ENCODE measurements at places on chromosomes 6 and 20.
A peak's percentile ranks its signal among the peaks of the same experiment; 100 is the strongest.

DNA sequence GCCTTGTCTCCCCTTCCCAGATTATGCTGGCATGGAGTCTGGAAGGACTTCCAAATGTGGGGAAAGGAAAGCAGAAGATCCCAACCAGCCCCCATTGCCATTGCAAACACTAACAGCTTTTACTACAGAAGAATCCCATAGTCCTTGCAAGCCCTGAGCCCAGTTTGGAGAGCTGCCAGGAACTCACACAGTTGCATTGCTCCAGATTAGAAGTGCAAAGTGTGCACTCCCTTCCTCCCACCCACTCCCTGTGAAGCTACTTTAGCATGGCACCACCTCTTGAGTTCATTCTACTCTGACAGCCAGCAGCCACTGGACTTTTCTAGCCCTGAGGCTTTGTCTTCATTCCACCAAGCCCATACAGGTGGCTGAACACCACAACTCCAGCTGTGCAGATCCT, 67.6 kb downstream of the SLC22A2 start:
- DNase-seq, result no peak

DNA sequence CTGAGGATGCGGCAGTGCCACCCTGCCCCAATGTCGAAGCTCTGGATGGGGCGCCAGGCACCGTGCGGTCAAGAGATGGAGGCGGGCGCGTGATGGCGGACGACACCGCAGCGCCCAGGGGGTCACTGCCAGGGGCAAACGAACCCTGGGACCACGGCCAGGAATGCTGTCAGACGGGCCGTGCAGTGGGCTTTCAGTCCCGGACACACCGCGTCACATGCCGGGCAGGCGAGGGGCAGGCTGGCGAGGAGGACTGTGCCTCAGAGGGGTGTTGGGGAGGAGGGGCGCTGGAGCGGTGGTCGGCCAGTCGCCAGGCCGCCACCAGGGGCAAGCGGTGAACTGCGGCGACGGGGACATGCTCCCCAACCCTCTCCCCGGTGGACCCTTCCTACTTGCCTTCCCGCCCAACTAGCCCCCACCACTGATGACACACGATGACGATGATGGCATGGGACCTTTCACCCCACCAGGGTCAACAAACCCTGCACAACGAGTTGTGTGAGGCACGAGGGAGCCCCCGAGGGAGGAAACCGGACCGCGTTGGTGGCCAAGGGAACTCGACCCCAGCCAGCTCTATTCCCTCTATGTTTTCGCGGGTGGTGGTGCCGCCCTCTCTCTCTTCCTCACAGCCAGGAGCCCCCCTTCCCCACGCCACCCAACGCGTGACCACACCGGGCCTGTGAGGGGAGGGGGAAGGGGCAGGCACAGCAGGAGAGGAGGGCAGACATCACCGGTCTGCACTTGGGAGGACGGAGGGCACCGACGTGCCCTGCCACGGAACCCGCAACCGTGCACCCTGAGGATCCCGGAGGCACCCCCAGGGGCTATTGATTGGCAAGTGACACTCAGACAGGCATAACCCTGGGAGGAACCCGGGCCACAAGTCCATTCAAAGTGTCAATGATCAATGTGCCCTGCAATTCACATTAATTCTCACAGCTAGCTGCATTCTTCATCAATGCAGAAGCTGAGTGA, 1960.9 kb upstream of the DEFB115 start:
- DNase-seq, result no peak

GRCh38 chr6:34275128-34275804, 26.5 kb upstream of the SMIM29 start:
- no peak for DNase-seq

DNA sequence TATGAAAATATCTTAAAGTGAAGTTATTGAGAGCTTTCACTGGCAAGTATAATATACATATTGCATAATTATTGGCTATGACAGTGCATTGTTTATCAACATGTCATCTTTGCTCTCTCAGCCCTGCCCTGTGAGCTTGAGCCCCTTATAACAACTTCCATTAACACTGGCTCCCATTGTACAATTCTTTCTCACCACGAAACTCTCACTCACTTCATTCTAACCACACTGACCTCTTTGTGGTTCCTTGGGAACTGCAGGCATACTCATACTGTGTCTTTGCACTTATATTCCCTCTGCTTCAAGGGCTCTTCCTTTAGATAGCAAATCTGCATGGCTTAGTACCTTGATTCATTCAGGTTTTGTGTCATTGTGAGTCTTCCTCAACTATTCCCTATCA, 411.8 kb downstream of the CDKAL1 start:
- DNase-seq, result no peak

GRCh38 chr6:155158030-155158843, 105.6 kb upstream of the CLDN20 start:
- DNase-seq, result no peak

DNA sequence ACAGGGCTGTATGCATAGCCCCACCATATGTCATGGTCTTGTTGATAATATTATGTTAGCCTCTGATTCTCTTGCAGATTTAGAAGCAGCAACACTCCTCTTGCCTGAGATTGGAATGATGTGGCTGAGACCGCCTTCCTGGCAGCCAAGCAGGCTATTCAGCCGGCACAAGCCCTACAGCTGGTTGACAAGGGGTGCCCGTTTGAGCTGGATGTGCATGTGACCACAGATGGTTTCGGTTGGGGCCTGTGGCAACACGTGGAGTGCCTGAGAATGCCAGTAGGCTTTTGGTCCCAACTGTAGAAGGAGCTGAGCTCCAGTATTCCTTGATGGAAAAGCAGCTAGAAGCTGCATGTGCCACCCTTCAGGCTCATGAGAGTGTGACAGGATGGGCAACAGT, 303.6 kb upstream of the POU3F2 start:
- no peak for DNase-seq

GRCh38 chr6:157560691-157561413, 179.9 kb downstream of the ZDHHC14 start:
- peak; percentile 96 for DNase-seq

- DNase-seq, result no peak
Observed at GRCh38 chr6:168145747-168146596, 67.0 kb upstream of the FRMD1 start.

GRCh38 chr6:137163732-137164318, 9.6 kb downstream of the IL22RA2 start:
- DNase-seq, result no peak

- DNase-seq, result no peak
Observed at GRCh38 chr6:66128656-66129055, 421.6 kb upstream of the EYS start.

GRCh38 chr6:130215526-130215925, 7.2 kb downstream of the SAMD3 start:
- no peak for DNase-seq

GRCh38 chr6:42402184-42402583, 49.5 kb downstream of the TRERF1 start:
- no peak for DNase-seq

DNA sequence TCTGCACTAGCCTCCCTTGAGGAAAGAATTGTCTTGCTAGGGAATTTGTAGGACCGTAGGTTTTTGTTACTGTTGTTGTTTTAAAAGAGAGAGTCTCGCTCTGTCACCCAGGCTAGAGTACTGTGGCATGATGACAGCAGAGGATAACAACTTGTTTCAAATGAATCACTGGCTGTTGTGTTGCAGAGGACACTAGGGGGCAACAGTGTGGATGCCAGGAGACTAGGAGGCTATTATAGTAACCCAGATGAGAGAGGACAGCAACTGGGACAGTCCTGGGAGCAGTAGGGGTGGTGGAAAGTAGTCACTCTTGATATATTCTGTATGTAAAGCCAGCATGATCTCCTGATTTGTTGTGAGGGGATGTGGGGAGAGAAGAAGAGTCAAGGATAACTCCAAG, 41.8 kb upstream of the LAMA4 start:
- DNase-seq, result no peak

GRCh38 chr20:51338692-51339440, 203.7 kb downstream of the NFATC2 start:
- no peak for DNase-seq

- DNase-seq, result peak; percentile 65
Observed at GRCh38 chr20:2172305-2173175, 70.9 kb downstream of the STK35 start.

DNA sequence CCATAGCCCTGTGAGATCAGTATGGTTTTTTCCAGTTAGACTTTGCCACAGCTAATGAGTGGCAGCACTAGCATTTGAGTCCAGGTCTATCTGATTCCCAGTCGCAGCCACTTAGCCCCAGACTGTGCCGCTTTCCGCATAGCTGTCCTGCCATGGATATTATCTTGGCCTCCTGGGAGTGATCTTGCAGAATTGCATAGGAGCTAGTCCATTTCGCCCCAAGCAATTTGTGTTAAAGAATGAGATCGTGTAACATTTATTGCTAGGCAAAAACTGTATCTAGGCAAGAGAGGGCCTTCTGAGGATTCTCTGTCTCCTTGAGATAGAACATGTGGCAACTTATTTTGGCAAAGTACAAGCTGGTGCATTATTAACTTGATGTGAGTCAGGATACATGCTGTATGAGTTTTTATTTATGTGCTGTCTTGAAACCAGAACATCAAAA, 74.2 kb downstream of the EZR start:
- no peak for DNase-seq

DNA sequence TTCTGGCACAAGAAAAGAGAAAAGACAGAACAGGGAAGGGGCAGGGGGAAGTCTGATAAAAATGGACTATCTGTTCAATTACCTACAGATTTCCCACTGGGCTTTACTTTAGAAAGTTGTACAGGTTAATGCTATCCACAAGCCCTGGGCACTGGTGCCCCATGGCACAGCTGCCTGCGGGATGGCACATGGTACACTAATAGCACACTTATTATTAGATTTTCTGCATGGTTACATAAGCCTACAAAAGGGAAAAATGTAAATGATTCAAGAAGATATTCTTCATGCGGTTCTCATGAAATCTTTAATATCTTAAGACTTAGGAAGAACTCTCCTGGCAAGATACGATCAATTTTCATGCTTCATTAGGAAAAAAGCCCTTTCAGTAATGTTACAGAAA, 137.5 kb downstream of the GMPR start:
- no peak for DNase-seq

DNA sequence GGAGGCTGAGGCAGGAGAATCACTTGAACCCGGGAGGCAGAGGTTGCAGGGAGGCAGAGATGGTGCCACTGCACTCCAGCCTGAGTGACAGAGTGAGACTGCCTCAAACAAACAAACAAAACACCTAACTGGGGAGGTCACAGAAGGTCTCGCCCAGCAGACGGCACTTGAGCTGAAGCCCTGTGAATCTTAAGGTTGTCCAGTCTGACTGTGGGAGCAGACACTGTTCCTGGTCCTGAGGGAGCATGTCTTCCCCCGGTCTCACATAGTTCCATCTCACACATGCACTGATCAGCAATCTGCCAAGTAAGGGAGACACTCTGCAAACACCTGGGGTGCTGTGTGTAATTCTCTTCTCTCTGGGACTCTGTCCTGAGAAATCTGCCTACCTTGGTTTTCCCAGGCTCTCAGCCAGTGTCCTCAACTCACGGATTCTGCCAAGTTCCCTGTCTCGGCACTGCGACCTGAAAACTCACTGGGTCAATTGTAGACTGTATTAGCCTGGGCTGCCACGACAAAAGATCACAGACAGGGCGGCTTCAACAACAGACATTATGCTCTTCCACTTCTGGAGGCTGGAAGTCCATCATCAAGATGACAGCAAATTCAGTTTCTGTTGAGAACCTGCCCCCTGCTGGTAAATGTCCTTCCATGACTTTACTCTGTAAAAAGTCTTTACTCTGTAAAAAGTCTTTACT, 94.3 kb downstream of the JPH2 start:
- DNase-seq, result peak; percentile 55

DNA sequence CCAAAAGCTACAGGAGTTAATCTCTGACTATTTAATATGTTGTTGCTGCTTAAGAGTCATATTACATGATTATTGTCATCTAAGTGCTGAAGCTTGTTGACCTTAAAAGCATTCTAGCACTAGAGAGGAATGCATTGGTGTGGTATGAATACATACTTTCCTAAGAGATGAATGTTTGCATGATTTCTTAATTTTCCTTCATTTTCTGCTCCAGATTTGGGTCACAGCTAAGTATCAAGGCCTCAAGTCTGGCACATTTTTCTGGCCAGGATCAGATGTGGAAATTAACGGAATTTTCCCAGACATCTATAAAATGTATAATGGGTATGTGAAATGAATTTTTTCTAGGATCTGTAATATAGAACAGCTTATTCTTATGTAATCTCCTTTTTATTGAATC, 53.6 kb downstream of the ENPP1 start:
- no peak for DNase-seq

GRCh38 chr6:137903933-137904821, 37.1 kb downstream of the TNFAIP3 start:
- DNase-seq, result no peak

DNA sequence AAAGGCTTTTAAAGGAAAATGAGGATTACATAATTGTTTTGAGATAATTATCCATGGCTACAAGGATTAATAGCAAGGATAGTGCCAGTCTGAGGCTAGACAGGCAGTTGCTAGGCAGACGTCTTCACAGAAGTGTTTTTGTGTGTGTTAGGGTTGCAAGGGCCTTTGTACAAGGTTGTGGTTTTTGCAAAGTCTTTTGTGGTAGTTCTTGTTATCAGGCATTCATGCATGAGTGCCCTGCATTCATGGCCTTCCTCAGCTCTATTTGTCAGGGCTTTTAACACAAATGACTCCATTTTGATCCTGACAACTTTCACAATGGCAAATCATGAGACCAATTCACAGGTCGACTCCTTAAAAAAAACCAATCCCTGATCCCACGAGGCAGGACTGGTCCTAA, 68.1 kb upstream of the TXNDC5 start:
- DNase-seq, result no peak

DNA sequence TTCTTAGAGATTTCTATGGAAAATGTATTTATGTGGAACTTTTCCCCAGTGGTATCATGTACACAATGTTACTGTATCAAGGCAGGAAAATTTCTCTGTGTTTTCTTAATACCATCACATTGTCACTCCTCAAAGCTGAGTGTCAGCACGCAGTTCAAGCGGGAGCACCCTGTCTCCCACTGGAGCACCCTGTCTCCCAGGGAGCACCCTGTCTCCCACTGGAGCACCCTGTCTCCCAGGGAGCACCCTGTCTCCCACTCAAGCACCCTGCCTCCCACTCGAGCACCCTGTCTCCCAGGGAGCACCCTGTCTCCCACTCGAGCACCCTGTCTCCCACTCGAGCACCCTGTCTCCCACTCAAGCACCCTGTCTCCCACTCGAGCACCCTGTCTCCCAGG, 51.3 kb downstream of the PSMG4 start:
- no peak for DNase-seq

- no peak for DNase-seq
Observed at GRCh38 chr6:136611746-136612145, 61.5 kb upstream of the MAP7 start.

- no peak for DNase-seq
Observed at GRCh38 chr6:147752689-147753403, 244.4 kb downstream of the SAMD5 start.

GRCh38 chr6:2509711-2510110, 241.0 kb downstream of the MYLK4 start:
- no peak for DNase-seq
